ENCODE measurements at places on chromosomes 12 and 14. TPM values are rescaled to one million over a fixed set of nuclear protein-coding genes. Genes with fewer than 3 reads are reported as not detected.

The KITLG gene
- 0.09 TPM for total RNA-seq

The PDZRN4 gene
- total RNA-seq: not detected

The MAP3K9 gene
- total RNA-seq: 0.58 TPM

The CCND2 gene
- 99.3 TPM for total RNA-seq

The KRT6A gene
- total RNA-seq: not detected

The DHRS4L2 gene
- total RNA-seq: 8.1 TPM

The TUBA1A gene
- 7.7 TPM for total RNA-seq

DNA sequence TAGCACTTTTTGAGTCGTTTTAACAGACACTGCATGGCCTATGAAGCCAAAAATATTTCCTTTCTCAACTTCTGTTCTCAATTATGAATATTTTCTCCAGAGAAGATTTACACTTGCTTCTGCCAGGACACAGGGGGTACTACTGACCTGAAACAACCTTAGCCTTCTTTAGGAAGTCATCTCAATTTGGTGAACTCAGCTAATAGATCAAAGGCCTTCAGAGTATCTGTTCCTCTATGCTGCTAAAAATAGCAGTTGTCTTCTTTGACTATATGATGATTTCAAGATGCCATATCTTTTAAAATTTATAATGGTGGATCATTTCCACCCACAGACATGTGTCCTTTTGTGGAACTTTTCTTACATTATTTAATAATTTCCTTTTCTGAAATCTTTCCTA, 14.0 kb upstream of the NDUFA12 start:
- no peaks in the 10 kb centered on the region for H3K36me3 ChIP-seq
- H3K27me3 ChIP-seq: no peaks in the 10 kb centered on the region
- H3K4me3 ChIP-seq: no peak overlapping the region
- no peak overlapping the region for H3K27ac ChIP-seq

- H3K36me3 ChIP-seq: no peaks in the 10 kb centered on the region
- H3K4me1 ChIP-seq: no peaks in the 10 kb centered on the region
- no peak overlapping the region for H3K4me3 ChIP-seq
- DNase-seq: no peak
These were observed 194.1 kb downstream of the NUAK1 start for GRCh38 chr12:105944628-105945027.

DNA sequence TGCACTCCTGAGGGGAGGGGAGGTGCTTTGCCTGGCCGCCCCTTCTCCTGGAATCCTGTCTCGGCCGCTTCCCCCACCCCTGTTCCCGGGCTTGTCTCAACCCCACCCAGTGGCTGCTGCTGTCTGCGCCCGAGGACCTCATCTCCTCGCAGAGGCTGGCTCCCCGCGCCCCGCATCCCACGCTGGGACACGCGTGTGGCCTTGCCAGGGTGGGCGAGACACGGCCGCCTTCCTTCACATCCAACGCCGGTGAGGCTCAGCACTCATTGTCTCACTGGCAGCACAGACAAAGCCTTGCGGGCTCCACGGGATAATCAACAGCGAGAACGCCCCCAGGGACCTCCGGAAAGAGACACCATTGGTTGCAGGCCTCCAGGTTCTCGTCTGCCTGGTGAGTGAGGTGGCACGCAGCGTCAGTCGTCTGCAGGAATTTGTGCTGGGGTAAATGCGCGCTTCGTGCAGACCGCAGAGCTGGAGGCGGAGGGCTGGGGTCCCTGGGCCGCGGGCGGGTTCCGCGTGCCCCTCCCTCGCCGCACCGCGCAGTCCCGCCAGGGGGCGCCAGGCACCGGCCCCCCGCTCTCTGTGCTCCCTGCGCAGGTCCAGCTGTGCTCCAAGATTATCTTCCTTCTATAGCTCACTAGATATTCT, 26.8 kb downstream of the CCDC177 start:
- no peak overlapping the region for H3K27ac ChIP-seq
- H3K4me3 ChIP-seq: no peak overlapping the region
- H3K4me1 ChIP-seq: peaks cover 7% of the 10 kb centered on the region

DNA sequence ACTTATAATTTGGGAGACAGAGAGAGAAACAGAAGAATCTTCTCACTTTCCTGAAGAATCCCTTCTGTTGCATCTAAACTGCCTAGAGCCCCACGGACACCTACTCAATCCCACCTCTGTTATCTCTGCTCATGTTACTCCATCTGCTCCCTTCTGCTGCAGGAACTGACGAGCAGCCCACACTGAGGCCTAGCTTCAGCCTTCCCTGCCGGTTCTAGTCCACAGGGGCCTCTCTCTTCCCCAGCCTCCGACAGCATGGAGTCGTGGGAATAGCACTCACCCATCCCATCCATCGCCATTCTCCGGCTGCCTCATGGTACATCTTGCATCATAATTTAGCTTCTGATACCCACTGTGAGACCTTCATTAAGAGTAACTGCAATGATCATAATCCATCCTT, 4.0 kb downstream of the RAB15 start:
- no peak for DNase-seq
- no peaks in the 10 kb centered on the region for H3K36me3 ChIP-seq
- no peak overlapping the region for H3K4me3 ChIP-seq
- H3K4me1 ChIP-seq: no peaks in the 10 kb centered on the region
- peaks cover 4% of the 10 kb centered on the region for H3K27me3 ChIP-seq

DNA sequence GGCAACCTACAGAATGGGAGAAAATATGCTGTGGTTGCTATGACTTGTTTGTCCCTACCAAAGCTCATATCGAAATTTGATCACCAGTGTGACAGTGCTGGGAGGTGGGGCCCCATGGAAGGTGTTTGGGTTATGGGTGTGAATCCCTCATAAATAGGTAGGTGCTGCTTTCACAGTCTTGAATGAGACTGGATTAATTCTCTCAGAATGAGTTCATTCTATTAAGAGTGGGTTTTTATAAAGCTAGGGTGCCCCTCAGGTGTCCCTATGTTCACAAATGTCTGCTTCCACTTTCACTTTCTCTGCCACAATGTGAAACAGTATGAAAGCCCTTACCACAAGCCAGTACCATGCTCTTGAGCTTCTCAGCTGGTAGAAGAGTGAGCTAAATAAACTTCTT, 133.5 kb downstream of the CPNE8 start:
- H3K4me3 ChIP-seq: no peak overlapping the region
- DNase-seq: no peak
- H3K27ac ChIP-seq: no peak overlapping the region
- no peaks in the 10 kb centered on the region for H3K36me3 ChIP-seq
- H3K27me3 ChIP-seq: no peaks in the 10 kb centered on the region

DNA sequence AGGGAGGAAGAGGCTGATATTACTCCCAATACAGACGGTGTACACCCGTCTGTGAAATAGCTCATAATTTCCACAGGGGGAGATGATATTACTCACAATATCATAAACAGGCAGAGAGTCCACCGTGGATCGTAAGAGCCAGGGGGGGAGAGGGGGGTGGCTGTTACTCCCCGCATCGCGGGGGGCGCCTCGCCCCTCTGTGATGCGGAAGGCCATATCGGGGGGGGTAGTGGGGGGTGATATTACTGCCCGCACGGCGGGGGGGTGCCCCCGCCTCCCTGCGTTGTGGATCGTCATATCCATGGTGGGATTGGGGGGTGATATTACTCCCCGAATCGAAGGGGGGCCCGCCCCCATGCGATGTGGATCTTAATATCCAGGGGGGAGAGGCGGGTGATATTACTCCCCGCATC, 91.9 kb downstream of the FRMD6 start:
- DNase-seq: no peak
- H3K27me3 ChIP-seq: no peaks in the 10 kb centered on the region
- no peaks in the 10 kb centered on the region for H3K4me1 ChIP-seq
- H3K27ac ChIP-seq: no peak overlapping the region
- no peak overlapping the region for H3K4me3 ChIP-seq

DNA sequence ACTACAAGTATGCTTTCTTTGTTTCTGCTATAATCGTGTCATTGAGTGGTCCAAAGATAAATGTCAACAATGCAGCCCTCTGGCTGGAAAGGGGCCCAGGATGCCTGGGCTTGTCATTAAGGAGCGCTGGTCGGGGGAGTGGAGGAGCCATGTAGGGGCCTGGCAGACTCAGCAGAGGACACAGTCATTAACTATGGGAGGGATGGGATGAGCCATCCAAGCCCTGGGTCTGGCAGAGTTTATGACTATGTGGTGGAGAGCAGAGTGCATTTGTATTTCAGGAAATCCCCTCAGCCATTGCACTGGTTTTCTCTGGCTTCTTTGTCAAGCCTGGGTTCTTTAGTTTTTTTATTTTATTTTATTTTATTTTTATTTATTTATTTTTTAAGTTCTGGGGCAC, 243.1 kb downstream of the C12orf75 start:
- no peak overlapping the region for H3K4me3 ChIP-seq
- DNase-seq: no peak
- H3K27ac ChIP-seq: no peak overlapping the region
- H3K4me1 ChIP-seq: no peaks in the 10 kb centered on the region
- peaks cover 6% of the 10 kb centered on the region for H3K27me3 ChIP-seq

GRCh38 chr12:3168223-3169221, 91.3 kb downstream of the TSPAN9 start:
- no peak overlapping the region for H3K4me3 ChIP-seq
- H3K4me1 ChIP-seq: no peaks in the 10 kb centered on the region
- no peaks in the 10 kb centered on the region for H3K36me3 ChIP-seq
- H3K27ac ChIP-seq: no peak overlapping the region
- peak; percentile 16 for DNase-seq

DNA sequence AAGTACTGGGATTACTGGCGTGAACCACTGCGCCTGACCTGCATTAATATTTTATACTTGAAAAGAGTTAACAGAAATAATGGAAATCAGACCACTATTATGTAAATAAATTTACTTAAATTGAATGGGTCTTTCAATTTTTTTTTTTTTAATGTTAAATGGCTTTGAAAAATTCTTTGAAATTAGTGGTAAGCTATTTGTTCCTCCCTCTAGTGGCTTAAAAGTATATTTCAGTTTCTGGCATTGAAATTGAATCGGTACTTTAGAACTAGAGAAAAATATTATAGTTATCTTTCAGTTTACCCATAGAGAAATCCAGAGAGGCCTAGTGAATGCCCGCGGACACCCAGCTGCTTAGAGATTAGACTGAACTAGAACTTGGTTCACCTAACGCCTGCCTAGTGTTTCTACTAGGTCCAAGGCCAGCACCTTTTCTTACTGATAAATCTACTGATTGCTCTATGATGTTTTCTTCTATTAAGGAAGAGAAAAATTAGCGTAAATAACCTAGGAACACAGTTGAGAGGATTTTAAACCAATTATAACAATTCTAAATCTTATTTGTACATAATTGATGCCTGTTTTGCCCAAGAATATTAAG, 106.5 kb downstream of the EML1 start:
- peaks cover 8% of the 10 kb centered on the region for H3K27me3 ChIP-seq
- no peaks in the 10 kb centered on the region for H3K36me3 ChIP-seq
- H3K4me1 ChIP-seq: no peaks in the 10 kb centered on the region

DNA sequence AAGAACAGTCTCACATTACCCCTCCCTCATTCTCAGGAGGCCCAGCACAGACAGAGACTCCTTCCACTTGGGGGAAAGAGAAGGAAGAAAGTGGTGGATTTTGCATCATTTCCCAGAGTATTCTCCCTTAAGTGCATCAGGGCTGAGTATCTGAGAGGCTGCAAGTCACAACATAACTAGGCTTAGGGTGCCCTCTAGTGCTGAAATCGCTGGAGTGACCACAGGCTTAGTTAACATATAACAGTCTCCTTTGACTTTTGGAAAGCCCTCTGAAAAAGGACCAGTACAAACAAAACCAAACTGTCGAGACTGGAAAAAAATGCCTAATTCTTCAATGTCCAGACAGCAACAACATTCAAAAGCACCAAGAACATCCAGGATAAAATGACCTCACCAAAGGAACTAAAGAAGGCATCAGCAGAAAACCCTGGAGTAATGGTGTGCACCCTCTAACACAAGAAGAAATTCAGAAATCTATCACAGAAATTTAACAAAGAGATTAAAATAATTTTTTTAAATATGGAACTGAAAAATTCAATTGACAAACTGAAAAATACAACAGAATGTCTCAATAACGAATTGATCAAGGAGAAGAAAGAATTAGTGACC, 412.3 kb downstream of the RPS29 start:
- no peaks in the 10 kb centered on the region for H3K27me3 ChIP-seq
- no peak overlapping the region for H3K27ac ChIP-seq
- no peaks in the 10 kb centered on the region for H3K36me3 ChIP-seq
- peak; percentile 17 for DNase-seq
- H3K4me1 ChIP-seq: no peaks in the 10 kb centered on the region
- H3K4me3 ChIP-seq: no peak overlapping the region

DNA sequence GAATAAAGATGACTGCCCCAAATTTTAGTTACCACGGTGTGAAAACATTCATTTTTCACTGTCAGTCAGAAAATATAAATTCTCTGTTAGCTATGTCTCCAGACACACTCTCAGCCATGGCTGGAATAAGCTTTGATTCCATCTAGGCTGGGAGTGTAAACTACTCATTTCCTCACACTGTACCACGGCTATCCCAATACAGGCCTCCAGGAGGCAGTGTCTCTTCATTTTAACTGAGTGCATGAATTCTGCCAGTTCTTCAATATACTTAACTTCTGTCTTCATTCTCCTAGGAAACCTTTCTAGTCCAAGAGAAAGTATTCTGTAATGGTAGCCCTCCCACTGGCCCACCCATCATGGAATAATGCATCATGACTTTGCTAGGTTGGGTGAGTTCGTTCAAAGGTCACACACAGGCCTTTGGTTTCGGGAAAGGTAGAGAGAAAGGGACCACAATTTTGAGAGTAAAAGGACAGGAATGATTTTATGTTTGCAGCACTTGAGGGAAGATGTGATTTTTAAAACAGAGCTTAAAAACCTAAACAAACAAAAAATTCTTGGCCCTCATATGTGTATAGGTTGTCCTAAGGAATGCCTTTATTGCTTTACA, 381.1 kb downstream of the SEC23A start:
- no peaks in the 10 kb centered on the region for H3K27me3 ChIP-seq
- no peak overlapping the region for H3K4me3 ChIP-seq
- H3K4me1 ChIP-seq: no peaks in the 10 kb centered on the region
- DNase-seq: peak; percentile 22

GRCh38 chr12:112031472-112031871, 18.2 kb downstream of the ERP29 start:
- peaks cover 90% of the 10 kb centered on the region for H3K36me3 ChIP-seq
- no peaks in the 10 kb centered on the region for H3K4me1 ChIP-seq
- no peak overlapping the region for H3K27ac ChIP-seq
- no peaks in the 10 kb centered on the region for H3K27me3 ChIP-seq

- no peak overlapping the region for H3K27ac ChIP-seq
- no peak overlapping the region for H3K4me3 ChIP-seq
- H3K4me1 ChIP-seq: no peaks in the 10 kb centered on the region
- peaks cover 44% of the 10 kb centered on the region for H3K36me3 ChIP-seq
These were observed 67.1 kb downstream of the MON2 start for GRCh38 chr12:62533755-62534107.

GRCh38 chr14:21090194-21090939, 8.1 kb downstream of the ZNF219 start:
- H3K4me3 ChIP-seq: no peak overlapping the region
- H3K27me3 ChIP-seq: no peaks in the 10 kb centered on the region
- no peak overlapping the region for H3K27ac ChIP-seq
- peaks cover 5% of the 10 kb centered on the region for H3K36me3 ChIP-seq

DNA sequence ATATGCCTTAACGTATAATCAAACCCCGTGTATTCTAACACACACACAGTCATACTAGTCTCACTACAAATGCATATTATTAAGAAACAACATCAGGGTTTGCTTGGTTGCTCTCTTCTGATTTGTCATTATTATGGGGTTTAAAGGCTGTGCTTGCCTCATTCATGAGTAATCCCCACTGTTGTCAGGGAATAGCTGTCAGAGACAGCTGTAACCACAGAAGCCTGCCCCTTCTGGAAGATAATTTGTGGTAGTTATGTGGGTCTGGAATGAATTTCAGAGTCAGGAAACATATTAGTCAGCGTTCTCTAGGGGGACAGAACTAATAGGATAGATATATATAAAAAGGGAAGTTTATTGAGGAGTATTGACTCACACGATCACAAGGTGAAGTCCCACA, 456.9 kb upstream of the TMEM132C start:
- no peak overlapping the region for H3K27ac ChIP-seq
- no peaks in the 10 kb centered on the region for H3K4me1 ChIP-seq
- H3K4me3 ChIP-seq: no peak overlapping the region
- DNase-seq: no peak
